T-helper 1 cell (primary cell): ENCODE measurements at places on chromosomes 3 and 15.
A peak's percentile ranks its signal among the peaks of the same experiment; 100 is the strongest.

DNA sequence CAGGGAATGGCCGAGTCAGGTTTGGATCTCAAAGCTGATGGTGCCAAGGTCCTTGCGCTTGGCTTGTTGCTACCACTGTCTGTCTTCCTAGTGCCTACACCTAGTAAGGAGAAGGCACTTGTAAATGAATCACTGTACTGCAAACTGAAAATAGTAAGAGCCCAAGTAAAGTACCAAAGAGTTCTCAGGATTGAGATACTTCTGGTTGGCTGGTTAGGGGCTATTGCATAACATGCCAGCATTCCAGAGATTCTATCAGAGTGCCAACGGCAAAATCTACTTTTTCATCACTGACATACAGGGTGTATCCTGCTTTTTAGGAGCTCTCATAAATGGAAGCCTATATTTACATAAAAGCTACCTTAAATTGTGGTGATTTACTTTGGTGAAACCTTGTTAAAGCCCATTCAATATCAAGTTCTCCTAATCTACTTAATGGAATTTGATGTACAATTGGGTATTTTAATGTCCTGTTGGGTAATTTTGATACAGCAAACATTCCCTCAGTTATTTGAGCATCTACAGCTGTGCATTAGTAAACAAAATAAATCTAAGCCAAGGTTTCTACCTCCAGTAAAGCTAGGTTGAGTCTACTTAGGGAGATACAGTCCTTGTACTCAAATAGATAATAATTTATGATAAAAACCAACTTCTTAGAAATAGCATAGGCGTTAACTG, 30.7 kb upstream of the CHD2 start:
- DNase-seq = no peak

DNA sequence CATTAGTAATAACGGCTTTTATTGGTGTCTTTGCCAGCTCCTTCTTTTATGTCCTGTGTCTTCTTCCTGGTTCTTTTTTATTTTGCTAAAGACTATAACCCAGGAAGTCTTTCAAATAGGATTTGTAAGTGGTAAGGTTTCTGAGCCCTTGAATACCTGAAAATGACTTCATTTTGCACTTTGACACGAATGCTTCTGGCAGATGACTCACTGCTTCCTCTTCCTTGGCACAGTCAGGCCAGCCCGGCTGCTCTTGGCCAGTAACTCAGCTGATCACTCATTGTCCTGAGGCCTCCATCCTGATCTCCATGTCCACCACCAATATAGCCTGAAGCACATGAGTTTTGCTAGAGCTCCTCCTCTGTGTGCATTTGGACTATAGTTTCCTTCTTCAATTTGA, 48.7 kb upstream of the NR2E3 start:
- DNase-seq = peak; percentile 21

GRCh38 chr3:25589104-25589782, 75.5 kb downstream of the TOP2B start:
- no peak for DNase-seq

DNA sequence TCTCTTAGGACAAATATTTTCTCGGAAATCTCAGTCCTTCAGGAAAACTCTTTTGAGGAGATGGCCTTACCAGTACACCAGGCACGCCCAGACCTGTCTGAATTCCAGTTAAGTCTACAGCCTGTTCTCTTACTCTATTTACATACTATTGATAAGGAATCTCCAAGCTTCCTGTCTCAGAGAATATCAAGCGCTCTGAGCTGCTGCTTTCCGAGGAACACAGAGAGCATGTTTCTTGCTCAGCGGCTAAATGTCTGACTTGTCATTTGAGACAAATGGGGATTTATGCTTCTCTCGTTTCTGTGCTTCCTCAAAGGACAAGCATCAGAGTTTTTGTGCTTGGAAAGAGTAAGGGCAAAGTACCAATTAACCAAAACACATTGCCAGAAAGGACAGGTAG, 112.4 kb upstream of the CCDC54 start:
- DNase-seq = no peak

- DNase-seq = no peak
Measured at GRCh38 chr3:56799251-56799882, 2.4 kb downstream of the ARHGEF3 start.

- peak; percentile 3 for DNase-seq
Measured at GRCh38 chr15:67762610-67763368, 62.5 kb upstream of the SKOR1 start.

DNA sequence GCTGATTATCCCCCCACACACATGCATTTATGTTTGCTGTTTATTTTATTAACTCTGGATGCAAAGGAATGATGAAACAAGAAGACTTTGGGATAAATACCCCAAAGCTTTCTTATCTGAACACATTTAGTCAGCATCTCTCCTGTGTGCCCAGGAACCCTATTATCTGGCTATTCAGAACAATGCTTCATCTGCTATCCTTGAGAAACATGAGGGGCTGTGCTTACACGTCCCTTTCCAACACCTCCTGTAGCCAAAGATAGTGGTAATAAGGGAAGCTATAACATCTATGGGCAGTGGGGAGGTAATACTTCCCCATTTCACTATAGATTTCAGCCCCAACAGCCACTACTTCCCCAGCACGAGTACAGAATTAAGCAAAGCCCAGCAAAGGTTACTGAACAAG, 94.7 kb downstream of the SSR3 start:
- DNase-seq = no peak

DNA sequence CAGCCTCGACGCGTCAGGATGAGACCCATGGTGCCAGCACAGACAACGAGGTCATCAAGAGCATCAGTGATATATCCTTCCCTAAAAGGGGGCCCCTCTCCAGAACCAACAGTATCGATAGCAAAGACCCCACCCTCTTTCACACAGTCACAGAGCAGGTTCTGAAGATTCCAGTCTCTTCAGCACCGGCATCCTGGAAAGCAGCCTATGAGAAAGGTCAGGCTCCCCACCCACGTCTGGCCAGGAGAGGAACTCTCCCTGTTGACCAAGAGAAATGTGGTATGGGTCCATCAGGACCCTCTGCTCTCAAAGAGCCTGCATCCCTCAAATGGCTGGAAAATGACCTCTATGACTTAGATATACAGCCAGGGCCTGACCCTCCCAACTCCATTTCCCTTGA, 11.6 kb downstream of the ANKRD34C start:
- no peak for DNase-seq

DNA sequence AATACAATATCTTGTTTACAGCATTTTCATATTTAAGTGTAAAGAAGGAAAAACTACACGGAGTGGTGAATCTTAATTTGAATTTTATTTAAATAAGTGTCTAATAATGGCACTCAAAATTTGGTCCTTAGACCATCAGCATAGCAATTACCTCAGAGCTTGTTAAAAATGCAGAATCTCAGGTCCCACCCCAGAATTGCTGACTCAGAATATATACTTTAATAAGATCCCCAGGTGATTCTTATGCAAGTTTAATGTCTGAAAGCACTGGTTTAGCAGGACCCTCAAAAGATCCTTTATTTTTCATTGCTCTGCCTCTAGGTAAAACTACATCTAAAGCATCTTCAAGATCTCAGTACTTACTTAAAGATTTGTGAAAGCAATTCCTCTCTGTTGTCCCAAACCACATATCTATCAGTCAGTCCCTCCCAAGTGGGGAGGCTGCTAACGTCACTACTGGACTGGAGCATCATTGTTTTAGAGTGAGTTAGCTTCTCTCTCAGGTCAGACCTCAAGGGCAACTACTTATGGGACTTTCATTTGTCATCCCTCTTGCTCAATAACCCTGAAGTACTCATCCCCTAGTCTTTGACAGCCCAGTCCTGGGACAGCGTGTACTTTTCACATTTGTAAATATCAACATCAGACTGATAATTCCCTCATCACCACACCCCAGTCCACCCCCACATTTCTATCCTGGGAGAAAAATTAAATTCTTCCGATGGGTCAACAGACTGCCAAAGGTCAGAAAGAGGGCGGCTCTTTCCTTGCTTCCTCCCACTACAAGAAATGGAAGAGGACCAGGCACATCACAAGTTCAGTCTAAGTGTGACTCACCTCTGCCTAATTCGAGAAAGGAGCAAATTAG, 76.7 kb downstream of the CBLB start:
- DNase-seq = no peak

GRCh38 chr3:34675383-34676120, 877.1 kb downstream of the PDCD6IP start:
- DNase-seq = no peak

DNA sequence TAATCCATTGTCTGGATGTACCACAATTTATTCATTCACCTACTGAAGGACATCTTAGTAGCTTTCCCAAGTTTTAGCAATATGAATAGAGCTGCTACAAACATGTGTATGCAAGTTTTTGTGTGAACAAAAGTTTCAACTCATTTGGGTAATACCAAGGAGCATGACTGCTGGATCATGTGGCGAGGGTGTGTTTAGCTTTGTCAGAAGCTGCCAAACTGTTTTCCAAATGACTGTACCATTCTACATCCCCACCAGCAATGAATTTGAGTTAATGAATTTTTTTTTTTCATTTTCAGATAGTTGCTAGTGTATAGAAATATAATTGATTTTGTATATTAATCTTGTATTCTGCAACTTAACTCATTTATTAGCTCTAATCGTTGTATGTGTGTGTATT, 20.0 kb upstream of the ELP6 start:
- no peak for DNase-seq

GRCh38 chr3:113439606-113440005, 1.7 kb downstream of the CFAP44 start:
- no peak for DNase-seq

- DNase-seq = no peak
Measured at GRCh38 chr3:82954486-82954885, 1193.0 kb upstream of the GBE1 start.

DNA sequence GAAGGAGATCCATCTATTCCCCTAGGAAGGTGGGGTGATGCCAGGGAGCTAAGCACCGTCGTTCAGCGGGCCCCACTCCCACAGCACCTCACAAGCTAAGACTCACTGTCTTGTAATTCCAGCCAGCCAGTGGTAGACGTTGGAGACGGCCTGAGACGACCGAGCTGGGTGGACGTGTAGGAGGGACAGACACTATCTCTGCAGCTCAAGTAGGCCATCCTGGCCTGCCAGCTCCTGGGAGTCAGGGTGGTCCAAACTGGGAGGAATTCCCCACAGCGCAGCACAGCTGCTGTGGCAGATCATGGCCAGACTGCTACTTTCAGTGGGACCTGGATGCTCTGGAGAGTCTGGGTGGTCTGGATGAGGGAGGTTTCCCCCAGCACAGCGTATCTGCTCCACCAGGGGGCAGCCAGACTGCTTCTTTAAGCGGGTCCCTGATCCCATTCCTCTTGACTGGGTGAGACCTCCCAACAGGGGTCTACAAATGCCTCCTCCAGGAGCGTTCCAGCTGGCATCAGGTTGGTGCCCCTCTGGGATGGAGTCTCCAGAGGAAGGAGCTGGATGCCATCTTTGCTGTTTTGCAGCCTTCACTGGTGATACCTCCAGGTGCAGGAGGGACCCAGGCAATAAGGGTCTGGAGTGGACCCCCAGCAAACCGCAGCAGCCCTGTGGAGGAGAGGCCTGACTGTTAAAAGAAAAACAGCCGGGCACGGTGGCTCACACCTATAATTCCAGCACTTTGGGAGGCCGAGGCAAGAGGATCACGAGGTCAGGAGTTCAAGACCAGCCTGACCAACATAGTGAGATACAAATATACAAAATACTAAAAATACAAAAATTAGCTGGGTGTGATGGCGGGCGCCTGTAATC, 27.6 kb downstream of the GNB5 start:
- no peak for DNase-seq

- no peak for DNase-seq
Measured at GRCh38 chr3:78863306-78864203, 904.2 kb downstream of the ROBO1 start.

GRCh38 chr3:182843478-182843877, 50.2 kb downstream of the ATP11B start:
- no peak for DNase-seq

- DNase-seq = no peak
Measured at GRCh38 chr3:154182322-154182922, 61.2 kb downstream of the ARHGEF26 start.

DNA sequence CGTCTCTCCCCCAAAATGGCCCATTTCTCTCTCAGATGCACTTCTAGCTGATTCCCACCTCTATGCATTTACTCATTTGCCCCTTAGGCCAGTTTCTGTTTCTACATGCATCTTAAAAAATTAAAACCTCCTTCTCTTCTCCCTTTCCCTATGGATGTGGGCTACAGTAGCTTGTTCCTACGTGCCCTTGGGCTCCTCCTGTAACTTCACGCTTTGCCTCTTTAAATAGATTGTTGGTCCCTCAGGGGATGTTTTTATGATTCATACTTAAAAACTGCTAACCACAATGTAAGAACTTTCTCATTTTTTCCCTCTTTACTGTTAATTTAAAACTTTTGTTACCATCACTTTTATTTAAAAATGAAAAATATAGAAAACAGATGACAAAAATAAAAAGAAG, 185.6 kb upstream of the MRPL3 start:
- no peak for DNase-seq

DNA sequence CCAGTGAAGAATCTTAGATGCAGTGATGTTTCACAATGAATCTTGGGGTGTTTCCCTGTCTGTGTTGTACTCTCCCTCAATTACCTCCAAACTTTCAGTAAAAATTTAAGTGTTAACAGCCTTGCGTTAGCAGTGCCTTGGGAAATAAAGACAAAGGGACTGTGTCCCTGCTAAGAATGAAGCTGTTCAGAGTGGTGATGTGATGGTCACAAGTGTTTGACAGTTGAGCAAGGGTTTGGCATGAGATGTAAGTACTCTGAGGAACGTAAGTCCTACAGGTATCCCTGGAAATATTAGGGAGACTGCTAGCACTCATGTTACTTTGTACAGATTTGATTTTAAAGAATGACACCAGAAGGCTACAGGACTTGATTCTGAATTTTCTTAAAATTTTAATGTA, 304.3 kb upstream of the DPH6 start:
- no peak for DNase-seq

GRCh38 chr15:47461652-47462141, 255.6 kb upstream of the SEMA6D start:
- no peak for DNase-seq

DNA sequence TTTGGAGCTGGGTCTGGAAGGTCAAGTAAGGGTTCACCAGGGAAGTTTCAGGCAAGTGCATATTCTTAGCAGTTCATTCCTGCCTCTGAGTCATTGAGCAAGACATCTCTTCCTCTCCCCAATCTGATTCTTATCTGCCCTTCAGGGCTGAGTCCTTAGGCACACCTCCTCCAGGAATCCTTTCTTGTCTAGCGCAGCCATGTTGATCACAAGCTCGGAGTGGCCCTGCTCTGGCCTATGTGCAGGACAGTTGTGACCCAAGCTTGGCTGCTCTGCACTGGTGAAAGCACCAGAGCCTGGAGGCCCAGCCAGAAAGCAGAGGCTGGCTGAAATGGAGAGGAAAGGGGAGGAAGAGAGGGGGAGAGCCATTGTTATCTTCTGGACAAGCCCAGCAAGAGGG, 30.9 kb upstream of the MRPS22 start:
- no peak for DNase-seq

- no peak for DNase-seq
Measured at GRCh38 chr15:70241561-70242320, 144.0 kb upstream of the TLE3 start.
